HTR-8/SVneo (cell line): ENCODE measurements at places on chromosomes 7 and 10.

- no peak for DNase-seq
These were observed 509.5 kb upstream of the CELF2 start for GRCh38 chr10:10508211-10508610.

DNA sequence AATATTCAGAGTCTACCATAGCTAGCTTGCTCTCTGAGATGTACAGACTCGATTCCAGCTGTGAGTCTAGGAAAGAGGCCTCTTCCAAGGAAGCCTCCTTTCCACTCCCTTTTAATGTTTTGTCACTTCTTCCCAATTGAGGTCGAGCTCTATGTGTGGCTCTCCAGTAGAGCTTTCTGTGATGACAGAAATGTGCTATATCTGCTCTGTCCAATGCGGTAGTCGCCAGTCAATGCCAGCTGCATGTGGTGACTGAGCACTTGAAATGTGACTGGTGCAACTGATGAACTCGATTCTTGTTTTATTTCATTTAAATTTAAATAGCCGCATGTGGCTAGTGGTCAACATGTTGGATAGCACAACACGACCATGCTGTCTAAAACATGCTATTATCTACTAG lies 387.0 kb upstream of the NRP1 start:
- DNase-seq, result no peak

GRCh38 chr10:4217187-4217586 lies 432.2 kb upstream of the KLF6 start:
- no peak for DNase-seq

- no peak for DNase-seq
These were observed 93.5 kb upstream of the KIAA1217 start for GRCh38 chr10:24115403-24115802.
